Activated naive CD4-positive, alpha-beta T cell (primary cell): ENCODE measurements at places on chromosomes 2 and 18.

- no peak for DNase-seq
These were observed 128.8 kb downstream of the TTC32 start for GRCh38 chr2:19772981-19773380.

- DNase-seq: no peak
These were observed 371.5 kb downstream of the NUP35 start for GRCh38 chr2:183495589-183496267.

DNA sequence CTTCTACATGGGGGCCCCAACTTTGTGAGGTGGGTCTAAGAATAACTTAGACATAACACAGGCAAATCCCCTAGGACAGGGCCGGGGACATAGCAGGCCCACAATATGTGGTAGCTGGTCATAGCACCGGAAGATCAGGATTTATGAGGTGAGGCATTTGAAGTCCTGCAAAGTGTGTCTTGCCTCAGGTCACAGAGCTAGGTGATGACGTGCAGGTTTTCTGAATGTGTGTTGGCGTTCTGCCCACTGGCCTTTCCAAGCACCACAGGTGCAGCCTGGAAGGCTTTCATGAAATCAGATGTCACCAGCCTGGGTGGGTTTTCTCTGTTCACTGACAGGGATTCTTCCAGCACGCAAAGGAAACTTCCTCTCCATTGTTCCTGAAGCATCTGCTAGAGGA is 119.1 kb downstream of the LRATD1 start:
- DNase-seq: no peak

GRCh38 chr2:230751062-230751461 is 38.4 kb downstream of the CAB39 start:
- DNase-seq: no peak

DNA sequence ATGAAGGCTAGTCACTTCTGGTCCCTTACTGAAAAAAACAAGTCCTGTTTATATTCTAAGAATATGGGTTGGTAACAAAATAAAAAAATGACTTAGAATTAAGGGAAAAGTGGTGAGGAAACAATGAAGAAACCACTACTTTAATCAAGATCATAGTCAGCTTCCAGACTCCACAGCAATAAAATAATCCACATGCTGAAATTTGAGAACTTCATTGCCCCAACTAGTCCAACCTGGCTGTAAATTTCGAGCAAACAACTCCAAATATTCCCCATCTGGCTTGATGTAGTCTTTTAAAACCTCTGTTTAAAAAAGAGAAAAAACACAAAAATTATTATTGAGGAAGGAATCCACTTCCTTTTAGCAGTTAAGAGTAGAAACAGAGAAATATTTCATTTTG is 32.5 kb downstream of the METTL4 start:
- no peak for DNase-seq
